Activated naive CD4-positive, alpha-beta T cell treated with anti-CD3 and anti-CD28 coated beads for 36 hours (primary cell): ENCODE measurements at places on chromosomes 11 and 22. TPM values are rescaled to one million over a fixed set of nuclear protein-coding genes. Genes with fewer than 3 reads are reported as not detected.

GRCh38 chr11:2466869-2467694 is 22.3 kb downstream of the KCNQ1 start:
- peak; percentile 77 for DNase-seq

DNA sequence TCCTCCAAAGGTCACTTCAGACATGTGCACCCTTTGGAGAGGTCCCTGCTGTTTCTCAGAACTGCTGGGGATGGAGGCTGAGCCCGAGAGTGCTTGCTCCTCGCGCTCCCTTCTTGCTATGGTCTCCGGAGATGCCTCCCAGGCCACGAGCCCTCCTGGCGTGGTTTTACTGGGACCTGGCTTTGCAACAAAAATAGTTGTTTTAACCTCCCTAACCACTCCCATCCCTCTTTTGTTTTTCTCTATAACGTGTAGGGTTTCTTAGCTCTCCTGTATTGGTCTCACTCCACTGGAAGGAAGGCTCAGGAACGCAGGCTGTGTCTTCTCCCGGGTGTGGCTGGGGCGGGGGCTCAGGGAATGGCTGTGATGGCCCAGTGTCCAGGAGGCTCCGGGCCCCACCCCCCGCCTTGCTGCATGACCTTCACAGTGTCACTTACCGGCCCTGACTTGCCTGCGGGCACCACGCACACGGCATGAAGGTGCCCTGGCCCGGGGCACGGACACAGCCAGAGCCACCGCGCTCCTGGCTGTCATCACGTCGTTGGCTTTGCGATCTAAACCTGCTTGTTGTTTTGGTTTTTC is 5.6 kb downstream of the PTDSS2 start:
- DNase-seq: no peak

DNA sequence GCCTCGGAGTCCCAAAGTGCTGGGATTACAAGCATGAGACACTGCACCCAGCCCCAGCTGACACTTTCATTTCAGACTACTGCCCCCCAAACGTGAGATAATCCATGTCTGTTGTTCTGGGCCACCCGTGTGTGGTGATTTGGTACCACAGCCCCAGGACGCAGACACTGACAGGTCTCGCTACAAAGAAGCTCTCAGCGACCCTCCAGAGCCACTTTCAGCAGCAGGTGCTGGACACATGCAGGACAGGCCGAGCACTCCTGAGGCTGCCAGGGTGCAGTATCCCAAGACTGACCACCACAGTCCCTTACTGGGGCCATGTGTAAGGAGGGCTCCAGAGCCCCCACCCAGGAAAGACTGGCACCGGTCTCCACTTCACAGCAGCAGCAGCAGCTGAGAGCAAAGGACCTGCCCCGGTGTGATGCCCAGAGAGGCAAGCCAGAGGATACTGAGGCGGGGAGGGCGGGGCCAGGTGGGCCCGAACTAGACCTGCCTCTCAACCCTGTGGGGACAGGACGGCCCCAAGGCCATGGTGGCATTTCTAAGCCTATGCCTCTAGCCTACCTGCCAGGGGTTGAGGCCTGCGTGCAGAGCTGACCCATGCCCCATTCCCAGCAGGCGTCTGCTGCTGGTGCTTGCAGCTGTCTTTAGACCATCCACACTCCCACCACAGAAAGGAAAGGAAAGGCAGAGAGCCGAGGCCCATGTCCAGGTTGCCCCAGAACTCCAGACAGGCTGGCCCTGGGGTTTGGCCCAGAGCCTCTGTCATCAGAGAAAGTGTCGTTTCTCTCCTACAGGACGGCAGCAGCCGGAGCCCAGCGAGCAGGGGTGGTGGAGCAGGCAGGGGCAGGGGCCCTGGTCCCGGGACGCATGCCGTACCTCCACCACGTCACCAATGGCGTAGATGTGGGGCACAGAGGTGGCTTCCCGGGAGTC is 28.0 kb upstream of the GNB1L start:
- DNase-seq: peak; percentile 2

- DNase-seq: no peak
Observed at GRCh38 chr22:23431337-23432072, 148.6 kb downstream of the IGLL1 start.

DNA sequence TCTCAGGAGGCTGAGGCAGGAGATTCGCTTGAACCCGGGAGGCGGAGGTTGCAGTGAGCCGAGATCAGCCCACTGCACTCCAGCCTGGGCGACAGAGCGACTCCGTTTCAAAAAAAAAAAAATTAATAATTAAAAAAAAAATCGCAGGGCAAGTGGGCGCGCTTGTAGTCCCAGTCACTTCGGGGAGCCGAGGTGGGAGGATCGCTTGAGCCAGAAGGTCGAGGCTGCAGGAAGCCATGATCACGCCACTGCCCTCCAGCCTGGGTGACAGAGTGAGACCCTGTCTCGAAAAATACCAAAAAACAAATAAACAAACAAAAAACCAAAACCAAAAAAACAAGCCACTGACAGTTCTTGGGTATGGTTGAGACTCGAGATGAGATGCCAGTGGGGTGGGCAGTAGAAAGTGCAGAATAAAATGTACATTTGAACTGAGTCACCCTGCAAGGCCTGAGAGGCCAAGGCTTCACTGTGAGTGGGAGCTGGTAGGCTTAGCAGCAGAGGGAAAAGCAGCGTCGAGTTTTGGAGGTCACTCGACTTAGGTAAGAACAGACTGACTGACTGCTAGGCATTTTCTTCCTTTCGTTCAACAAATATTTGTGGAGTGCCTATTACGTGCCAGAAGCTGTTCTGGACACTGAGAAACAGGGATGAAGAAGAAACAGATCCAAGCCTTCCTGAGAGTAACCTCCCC is 635 bp upstream of the LDHA start:
- DNase-seq: peak; percentile 32

GRCh38 chr11:31022080-31022479 is 347.5 kb downstream of the DCDC1 start:
- no peak for DNase-seq

DNA sequence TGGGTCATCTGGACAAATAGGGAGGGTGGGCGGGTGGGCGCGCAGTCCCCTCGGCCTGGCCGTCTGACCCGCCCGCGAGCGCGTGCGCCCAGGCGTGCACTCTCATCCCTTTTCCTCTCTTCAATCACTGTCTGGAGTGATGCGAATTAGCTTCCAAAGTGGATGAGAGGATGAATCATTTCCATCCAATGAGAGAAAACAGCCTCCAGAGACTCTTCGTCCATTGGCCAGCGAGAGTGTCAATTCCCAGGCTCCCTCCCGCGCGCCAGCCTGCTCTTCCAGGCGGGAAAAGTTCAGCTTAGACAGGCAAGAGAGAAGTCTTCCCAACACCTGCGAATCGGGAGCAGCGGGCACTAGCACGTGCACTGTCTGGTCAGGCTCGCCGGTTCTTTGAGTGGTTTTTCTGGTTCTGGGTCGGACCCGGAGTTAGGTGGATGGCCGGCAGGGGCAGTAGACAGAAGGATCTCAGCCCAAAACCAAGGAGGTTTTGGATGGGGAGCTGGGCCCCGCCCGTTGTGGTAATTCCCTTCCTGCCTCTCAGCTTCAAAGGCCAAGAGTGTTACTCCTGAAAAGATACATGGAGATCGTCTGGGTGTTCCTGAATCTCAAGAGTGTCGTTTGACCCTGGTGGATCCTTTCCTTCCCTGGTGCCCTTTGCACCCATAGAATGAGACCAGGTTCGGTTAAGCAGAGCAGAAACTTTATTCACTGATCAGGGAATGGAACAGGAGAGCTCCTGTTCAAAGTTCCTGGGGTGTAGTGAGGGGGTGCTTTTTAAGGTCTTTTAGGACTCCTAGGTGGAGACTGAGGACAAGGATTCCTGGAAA is 33.4 kb upstream of the GLYATL1 start:
- no peak for DNase-seq

DNA sequence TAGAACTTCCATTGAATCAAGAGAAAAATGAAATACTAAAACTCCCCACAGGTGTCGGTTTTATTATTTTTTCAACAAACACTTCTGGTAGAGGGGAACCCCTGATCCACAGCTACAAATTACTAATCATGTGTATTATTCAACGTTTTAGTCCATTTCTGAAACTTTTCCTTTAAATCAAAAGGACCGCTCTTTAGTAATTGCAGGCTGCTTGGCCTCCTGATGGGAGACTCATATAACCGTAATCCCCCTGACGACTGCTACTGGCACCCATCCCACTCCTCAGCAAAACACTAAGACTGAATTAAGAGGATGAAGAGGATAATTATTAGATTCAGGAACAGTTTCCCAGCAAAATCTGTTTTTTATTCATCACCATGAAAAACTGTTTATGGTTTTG is 46.4 kb downstream of the PAX6 start:
- no peak for DNase-seq

DNA sequence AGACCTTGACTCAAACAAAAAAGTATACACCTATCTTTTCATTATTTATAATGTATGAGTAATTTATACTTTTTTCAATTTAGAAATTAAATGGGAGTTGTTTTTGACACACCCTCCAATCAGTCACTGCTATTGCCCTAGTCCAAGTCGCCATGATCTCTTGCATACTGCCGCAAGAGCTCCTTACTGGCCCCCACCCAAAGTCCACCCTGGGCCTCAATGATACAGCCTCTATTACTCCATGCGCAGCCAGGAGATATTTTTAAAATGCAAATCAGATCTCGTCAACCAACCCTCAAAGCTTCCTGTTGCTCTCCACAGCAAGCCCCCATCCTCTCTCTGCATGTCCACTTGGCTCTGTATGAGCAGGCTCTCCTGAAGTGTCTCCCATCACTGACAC is 12.8 kb upstream of the LMO1 start:
- DNase-seq: no peak

DNA sequence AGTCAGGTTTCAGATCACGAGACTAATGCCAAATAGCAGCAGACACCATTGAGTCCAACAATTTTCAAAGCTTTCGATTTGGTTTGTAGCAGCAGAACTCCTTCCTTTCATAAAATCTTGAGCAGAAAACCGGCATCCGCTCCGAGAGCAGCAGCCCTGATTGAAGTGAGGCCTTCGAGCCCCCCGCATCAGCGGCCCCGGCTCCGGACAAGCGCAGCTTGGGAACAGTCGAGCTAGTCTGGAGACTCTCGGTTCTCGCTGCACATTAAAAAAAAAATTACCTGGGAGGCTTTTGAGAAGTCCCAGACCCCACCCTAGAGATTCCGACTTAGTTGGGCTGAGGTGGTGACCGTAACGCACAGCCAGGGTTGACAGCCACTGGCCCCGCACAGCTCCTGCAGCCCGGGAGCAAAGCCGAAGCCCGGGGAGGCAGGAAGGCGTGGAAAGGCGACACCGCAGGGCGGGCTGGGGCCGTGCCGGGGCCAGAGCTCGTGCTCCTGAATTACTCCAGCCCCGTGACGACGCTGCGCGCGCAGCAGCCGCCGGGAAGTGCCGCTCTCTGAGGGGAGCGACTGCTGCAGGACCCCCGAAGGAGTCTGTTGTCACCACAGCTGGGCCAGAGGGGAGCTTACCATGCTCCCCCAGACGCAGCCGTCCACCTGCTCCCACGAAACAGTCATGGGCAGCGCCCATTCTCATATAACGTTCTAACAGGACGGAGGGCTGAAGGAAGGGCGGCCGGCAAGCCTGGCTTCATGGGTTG is 57.8 kb downstream of the SPATA19 start:
- peak; percentile 5 for DNase-seq

- no peak for DNase-seq
Observed at GRCh38 chr11:8671651-8672062, 10.8 kb downstream of the TRIM66 start.

DNA sequence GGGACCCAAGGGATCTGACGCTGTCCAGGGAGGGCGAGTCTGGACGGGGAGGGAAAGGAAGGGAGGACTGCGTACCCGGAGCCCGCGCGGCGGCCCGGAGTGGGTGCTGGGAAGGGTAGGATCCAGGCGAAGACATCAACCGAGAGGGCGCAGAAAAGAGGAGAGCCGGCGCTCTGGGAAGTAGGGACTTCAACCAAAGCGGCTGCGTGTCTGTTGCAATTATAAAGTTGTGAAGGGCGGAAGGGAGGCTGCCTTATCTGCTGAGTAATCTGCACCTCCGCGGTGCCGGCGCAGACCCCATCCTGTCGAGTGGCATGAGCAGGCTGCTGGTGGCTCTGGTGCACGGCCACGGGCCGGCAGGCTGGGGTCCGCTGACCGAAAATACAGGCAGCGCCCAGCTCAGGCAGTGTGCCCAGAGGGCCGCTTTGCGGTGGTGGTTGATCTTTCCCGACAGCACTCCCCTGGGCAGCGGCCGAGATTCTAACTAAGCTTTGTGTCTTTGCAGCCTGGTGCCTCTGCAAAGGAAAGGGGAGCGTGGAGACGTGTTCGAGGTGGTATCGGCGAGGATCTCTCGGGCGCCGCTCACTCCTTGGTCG is 978 bp downstream of the C11orf87 start:
- DNase-seq: no peak

- no peak for DNase-seq
Observed at GRCh38 chr22:21961886-21962654, 9.4 kb upstream of the PPM1F start.

DNA sequence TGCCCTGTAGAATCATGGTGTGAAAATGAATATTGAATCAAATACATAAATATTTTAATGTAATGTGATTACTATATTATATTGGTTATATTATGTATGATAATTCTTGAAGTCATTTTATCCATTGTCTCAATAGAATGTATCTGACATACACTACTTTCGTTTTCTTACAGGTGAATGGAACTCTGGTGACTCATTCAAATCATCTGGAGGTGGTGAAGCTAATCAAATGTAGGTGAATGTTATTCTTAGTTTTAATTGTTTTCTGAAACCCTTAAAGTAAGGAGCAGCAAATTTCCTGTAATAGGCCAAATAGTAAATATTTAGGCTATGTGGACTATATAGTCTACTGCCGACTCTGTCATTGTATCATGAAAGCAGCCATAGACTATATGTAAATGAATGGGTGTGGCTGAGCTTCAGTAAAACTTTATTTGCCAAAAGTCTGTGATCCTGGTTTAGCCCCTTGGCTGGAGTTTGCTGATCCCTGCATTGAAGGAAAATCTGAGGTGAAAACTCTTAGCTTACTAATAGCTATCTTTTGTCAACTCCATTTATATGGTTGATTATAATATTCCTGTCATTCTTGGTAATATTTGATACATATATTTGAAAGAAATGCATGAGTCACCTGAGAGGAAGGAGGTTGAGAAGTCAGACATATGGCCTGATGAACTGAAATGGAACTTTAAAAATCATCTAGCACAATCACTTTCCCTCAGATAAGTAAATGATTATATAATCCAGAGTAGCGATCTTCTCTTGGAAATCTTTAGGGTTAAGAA is 87.2 kb upstream of the GRIK4 start:
- DNase-seq: no peak

The OR8J3 gene
- total RNA-seq: not detected

The APOL3 gene
- 35.0 TPM for total RNA-seq

The C22orf15 gene
- total RNA-seq: 1.4 TPM

The OR8K5 gene
- total RNA-seq: not detected

The NCAM1 gene
- not detected for total RNA-seq

The OR2D2 gene
- total RNA-seq: not detected

The UPK3A gene
- not detected for total RNA-seq

The OR51B5 gene
- not detected for total RNA-seq

The MCM5 gene
- 301 TPM for total RNA-seq

The TYR gene
- not detected for total RNA-seq

The PTGDR2 gene
- total RNA-seq: 0.17 TPM

The DDT gene
- total RNA-seq: 107 TPM

The CALCA gene
- total RNA-seq: not detected
